ENCODE measurements at places on chromosomes 5 and 9. TPM values are rescaled to one million over a fixed set of nuclear protein-coding genes. Genes with fewer than 3 reads are reported as not detected.

- DNase-seq: no peak
Observed at GRCh38 chr5:173385832-173386360, 57.7 kb upstream of the STC2 start.

DNA sequence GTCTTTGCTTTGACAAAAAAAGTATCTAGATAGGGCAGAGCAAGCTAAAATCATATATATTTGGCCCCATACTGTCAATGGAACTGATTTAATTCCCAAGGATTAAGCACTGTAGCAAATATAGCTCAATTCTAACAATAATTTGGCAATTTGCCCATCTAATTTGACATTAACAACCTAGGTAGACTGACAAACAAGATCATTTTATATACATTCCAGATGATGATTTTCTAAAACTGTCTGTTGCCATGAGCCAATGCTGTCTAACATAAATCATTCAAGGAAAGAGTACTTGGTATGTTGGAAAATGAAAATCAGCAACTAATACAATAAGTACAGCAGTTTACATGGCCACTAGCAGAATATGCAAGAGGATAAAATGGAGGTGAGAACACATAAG lies 32.1 kb downstream of the MCTP1 start:
- DNase-seq: no peak

DNA sequence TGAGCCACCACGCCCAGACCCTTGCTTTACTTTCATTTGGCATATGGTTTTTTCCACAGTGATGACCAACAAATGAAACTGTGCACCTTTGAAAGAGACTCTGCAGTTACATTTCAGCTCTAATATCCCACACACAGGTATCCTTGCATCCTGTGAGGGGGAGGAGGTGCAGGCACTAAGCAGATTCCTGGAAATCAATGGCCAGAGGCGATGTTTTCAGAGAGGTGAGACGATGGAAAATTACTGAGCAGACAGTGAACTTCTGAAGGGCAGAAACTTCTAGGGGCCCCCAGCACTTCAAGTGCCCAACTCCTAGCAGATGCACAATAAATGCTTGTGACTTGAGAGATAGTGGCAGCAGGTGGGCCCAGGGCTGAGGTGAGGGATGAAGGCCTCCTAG lies 29.8 kb upstream of the GNE start:
- DNase-seq: no peak

CAVIN4 gene
- total RNA-seq: 7.0 TPM

DMRTA1 gene
- 2.7 TPM for total RNA-seq

PFN3 gene
- not detected for total RNA-seq
